Brain (organoid and tissue), 16 donors: ENCODE measurements at places on chromosomes 13 and 19. TPM values are rescaled to one million over a fixed set of nuclear protein-coding genes. Genes with fewer than 3 reads are reported as not detected.

HIPK4 gene
- polyA plus RNA-seq = not detected

FCAR gene
- polyA plus RNA-seq = not detected

TBXA2R gene
- polyA plus RNA-seq = 2.2 TPM

FPR1 gene
- polyA plus RNA-seq = 3.1 TPM

PLIN3 gene
- polyA plus RNA-seq = 35.0 TPM

SLC1A6 gene
- 2.5 TPM for polyA plus RNA-seq

ZNF578 gene
- polyA plus RNA-seq = 3.7 TPM

SIGLEC8 gene
- polyA plus RNA-seq = 2.0 TPM

ZNF586 gene
- 4.4 TPM for polyA plus RNA-seq

ZNF808 gene
- 1.8 TPM for polyA plus RNA-seq

AP1M2 gene
- 60.8 TPM for polyA plus RNA-seq
